Aorta (tissue), 5 donors: ENCODE measurements at places on chromosomes 12 and 14. TPM values are rescaled to one million over a fixed set of nuclear protein-coding genes. Genes with fewer than 3 reads are reported as not detected.

GRCh38 chr12:43425361-43425760, 126.6 kb downstream of the ADAMTS20 start:
- no peak overlapping the region for H3K4me3 ChIP-seq
- no peak for DNase-seq
- no peaks in the 10 kb centered on the region for H3K36me3 ChIP-seq
- no peaks in the 10 kb centered on the region for H3K4me1 ChIP-seq

REP15 gene
- total RNA-seq, result 6.6 TPM

EIF2S3B gene
- 0.69 TPM for total RNA-seq

GRCh38 chr14:58568322-58568721, 69.4 kb upstream of the DACT1 start:
- DNase-seq, result no peak
- H3K27me3 ChIP-seq, result no peaks in the 10 kb centered on the region
- no peak overlapping the region for H3K4me3 ChIP-seq

GRCh38 chr12:94798113-94798512, 147.8 kb upstream of the TMCC3 start:
- H3K4me3 ChIP-seq, result no peak overlapping the region
- DNase-seq, result no peak
- no peaks in the 10 kb centered on the region for H3K36me3 ChIP-seq
- no peak overlapping the region for H3K27ac ChIP-seq

INSM2 gene
- not detected for total RNA-seq

- no peaks in the 10 kb centered on the region for H3K27me3 ChIP-seq
- H3K4me1 ChIP-seq, result peaks cover 2% of the 10 kb centered on the region
- no peak overlapping the region for H3K4me3 ChIP-seq
- DNase-seq, result peak; percentile 88
- H3K27ac ChIP-seq, result peak overlapping the region; percentile 98
Observed at GRCh38 chr12:93813972-93814821, 137.0 kb downstream of the CRADD start.

TAS2R14 gene
- 5.2 TPM for total RNA-seq

DNA sequence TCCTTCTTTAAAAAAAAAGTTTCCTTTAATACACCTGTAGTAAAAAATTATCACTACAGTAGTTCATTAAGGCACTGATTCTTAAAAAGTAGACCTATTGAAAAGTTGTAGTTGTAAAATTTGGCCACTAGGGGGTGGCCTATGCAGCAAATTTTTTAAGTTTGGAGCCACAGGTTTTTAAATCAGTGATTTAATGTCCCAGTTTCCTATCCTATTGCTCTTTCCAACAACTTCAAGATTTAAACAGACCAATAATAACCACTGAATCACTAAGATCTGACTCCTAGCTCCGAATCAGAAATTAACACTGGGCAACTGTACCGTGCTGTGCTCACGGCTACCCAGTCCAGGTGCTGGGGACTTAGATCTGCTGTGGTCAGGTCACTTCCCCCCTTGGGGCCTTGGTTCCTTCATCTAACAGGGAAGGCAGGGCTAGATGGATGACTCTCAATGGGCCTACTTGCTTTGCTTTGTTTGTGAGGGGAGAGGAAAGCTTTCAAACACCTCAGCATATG, 279.3 kb downstream of the MED13L start:
- peaks cover 2% of the 10 kb centered on the region for H3K36me3 ChIP-seq
- no peak overlapping the region for H3K27ac ChIP-seq
- peaks cover 2% of the 10 kb centered on the region for H3K4me1 ChIP-seq
- no peak overlapping the region for H3K4me3 ChIP-seq
- DNase-seq, result no peak
- no peaks in the 10 kb centered on the region for H3K27me3 ChIP-seq

SUDS3 gene
- 26.7 TPM for total RNA-seq

DNA sequence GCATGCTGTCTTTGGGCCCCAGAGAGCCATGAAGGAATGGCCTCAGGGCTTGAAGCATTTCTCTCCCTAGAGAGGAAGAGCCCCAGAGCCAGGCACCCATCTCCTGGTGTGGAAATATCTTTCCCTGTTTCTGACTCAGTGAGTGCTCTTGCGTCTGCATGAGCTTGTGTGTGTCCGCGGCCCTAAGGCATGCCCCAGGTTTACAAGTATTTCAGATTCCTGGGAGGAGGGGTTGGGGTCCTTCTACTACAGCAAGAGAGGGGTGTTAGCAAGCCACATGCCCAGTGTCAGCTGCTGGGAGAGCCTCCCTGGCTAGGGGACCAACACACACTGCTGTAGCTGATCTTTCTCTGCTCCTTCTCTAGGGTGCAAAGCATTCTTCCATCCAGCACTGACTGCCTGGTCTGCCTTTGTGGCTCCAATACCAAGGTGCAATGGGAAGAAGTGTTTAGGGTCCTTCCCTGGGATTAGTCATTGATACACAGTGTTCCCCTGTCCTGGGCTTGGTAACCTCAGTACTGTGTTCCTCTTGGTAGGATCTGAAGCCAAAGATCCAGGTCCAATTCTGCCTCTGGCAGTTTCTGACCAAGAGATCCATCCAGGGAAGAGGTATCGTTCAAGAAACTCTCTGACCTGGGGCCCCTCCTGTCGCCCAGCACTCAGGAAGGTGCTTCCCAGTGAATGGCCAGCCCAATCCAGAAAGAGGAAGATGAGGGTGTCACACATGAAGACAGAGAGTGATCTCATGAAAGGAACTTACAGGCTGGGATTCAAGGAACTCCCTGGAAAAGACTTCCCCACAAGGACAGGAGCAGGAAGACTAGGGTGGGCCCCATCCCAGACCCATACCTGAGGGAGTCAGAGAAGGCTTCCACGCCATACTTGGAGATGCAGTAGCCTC, 3.1 kb downstream of the RDH16 start:
- H3K36me3 ChIP-seq, result no peaks in the 10 kb centered on the region
- H3K4me1 ChIP-seq, result no peaks in the 10 kb centered on the region
- no peaks in the 10 kb centered on the region for H3K27me3 ChIP-seq
- H3K27ac ChIP-seq, result no peak overlapping the region
- H3K4me3 ChIP-seq, result no peak overlapping the region

NKX2-1 gene
- not detected for total RNA-seq

DNA sequence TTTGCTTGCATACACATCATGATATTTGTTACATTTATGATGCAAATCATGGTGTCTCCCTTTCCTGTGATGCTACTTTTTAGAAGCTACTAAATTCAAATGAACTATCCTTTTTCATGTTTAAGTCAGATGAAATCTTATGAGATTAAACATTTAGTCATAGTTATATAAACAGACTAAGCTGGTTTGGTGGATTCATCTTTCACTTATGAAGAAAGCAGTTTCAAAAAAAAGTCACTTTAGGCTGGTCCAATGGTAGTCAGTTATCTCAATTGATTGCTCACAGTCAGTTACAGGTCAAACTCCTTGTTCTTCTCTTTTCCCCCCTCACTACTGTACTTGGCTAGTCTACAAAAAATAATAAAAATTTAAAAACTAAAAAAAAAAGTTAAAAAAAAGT, 19.7 kb downstream of the SYCP3 start:
- H3K27ac ChIP-seq, result no peak overlapping the region
- no peak for DNase-seq
- H3K36me3 ChIP-seq, result no peaks in the 10 kb centered on the region
- no peak overlapping the region for H3K4me3 ChIP-seq
- H3K27me3 ChIP-seq, result no peaks in the 10 kb centered on the region

DNA sequence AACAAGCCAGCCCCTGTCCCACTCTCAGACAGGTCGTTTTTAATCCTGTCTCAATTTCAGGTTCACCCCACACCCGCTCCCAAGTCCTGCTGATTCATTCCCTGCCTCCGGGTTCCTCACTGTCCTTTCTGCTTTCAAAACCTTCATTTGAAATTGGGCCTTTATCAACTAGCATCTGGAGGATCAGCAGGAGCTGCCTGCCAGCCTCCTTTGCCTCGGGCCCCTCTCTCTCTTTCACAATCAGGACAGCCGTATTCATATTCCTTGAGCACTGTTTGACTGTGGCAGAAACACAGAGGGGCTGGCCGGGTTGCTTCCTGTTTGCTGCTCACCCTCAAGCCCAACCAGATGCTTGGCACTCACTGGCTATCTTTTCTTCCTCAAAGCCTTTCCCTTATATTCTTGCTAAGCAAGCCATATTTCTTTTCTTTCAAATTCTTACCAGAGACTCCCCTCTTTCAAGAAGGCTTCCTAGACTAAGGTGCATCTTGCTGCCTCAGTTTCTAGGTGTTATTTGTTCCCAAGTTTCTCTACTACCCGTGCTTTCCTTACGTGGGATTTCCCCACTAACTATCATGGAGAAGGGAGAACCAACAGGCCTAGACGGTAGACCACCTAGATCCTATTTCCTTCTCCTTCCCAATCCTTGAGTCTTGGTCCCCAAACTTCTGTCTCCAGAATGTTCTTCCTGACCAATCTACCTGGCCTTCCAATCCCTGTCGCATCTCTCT, 3.0 kb downstream of the GALNT6 start:
- no peak overlapping the region for H3K4me3 ChIP-seq
- H3K27me3 ChIP-seq, result no peaks in the 10 kb centered on the region
- peak; percentile 78 for DNase-seq
- H3K36me3 ChIP-seq, result no peaks in the 10 kb centered on the region
- no peak overlapping the region for H3K27ac ChIP-seq

DNA sequence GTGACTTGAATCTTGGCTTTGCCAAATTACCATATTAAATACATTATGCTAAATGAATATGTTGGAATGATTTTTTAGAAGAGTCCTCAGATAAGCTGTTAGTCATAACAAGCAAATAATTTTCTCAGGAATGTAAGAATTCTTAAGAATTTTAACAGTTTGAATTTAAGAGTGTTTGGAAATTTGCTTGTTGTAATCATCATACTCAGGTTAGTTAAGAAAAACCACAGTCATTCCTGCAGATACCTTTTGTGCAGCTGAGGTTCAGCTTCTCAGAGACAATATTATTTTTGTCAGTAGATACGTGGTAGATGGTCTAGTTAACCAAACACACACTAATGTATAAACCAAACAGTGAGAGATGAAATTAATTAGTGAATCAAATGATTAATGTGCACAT, 8.9 kb downstream of the WNK1 start:
- no peak for DNase-seq
- H3K4me3 ChIP-seq, result no peak overlapping the region
- no peaks in the 10 kb centered on the region for H3K4me1 ChIP-seq
- no peaks in the 10 kb centered on the region for H3K27me3 ChIP-seq
- H3K36me3 ChIP-seq, result no peaks in the 10 kb centered on the region
- no peak overlapping the region for H3K27ac ChIP-seq
